ENCODE measurements at places on chromosomes 16 and 17.

DNA sequence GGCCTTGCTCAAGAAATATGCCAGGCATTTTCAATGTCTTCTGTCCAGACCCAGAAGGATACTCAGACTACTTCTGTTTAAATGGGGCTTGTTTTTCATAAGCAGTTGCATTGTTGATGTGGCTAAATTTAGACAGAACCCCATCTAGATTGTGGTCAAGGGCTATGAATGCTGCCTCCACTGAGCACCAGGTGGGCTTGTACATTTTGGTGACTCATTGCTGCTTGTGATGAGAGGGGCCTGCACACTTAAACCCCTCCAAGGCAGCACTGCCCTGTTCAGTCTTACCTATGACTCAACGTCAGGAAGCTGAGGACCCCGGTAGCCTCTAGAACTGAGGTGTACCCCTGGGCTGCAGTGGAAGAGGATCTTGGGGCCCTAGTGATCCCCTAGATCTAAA lies 144.0 kb downstream of the PRKCA start:
- DNase-seq = no peak

DNA sequence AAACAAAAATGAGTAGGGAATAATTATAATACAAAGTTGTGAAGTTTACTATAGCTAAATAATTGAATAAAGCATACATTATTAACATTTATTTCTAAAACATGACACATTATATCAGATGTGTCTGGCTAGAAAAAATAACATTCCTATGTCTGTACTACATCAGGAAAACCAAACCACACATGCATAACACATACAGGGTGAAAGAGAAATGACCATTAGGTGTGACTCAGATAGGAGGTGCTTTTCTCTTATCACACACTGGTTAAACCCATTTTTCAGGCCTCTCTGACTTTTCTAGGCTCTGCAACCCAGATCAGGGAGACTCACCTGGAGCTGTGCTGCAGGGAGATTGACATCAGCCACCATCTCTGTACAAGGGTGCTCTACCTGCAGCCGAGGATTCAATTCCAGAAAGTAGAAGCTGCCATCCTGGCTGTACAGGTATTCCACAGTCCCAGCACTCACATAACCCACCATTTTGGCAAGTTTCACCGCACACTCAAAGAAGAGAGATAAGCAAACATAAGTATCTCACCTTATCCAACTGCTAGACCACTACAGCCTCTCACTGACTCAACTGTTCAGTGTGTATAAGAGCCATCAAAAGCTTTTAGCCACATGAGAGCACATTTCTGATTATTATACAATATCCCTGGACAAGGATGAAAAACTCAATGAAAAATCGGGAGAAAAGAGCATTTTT lies 116.6 kb upstream of the C17orf78 start:
- no peak for DNase-seq

DNA sequence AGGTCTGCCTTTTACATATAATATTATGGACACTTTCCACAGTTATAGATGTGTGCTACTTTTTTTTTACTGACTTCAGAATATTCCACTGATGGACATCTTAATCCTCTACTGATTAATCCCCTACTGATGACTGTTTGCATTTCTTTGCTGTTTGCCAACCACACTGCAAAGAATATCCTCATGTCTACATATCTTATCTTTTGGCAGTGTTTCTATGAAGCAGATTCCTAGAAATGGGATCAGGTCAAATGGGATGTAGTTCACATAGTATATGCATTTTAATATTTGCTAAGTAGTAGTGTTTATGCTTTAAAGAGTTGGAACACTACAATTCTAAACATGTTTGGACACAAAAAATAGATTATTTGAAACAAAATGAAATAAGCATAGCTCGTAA lies 3.2 kb downstream of the CCL3 start:
- DNase-seq = no peak

- no peak for DNase-seq
Measured at GRCh38 chr17:65914784-65915342, 277.1 kb downstream of the CEP112 start.

DNA sequence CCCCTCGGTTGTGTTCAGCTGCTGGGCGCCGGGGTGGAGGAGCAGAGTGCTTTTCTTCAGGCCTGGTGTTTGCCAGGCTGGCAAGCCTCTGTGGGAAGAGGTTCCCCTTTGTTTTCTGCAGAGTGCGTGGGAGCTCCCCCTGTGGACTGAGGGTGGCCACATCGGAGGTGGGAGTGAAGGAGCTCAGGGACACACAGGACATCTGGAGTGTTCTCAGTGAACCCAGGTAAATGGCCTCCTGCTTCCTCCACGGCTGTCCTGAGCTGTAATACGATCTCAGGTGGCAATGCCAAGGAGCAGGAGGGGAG lies 39.2 kb upstream of the IRF8 start:
- DNase-seq = no peak

DNA sequence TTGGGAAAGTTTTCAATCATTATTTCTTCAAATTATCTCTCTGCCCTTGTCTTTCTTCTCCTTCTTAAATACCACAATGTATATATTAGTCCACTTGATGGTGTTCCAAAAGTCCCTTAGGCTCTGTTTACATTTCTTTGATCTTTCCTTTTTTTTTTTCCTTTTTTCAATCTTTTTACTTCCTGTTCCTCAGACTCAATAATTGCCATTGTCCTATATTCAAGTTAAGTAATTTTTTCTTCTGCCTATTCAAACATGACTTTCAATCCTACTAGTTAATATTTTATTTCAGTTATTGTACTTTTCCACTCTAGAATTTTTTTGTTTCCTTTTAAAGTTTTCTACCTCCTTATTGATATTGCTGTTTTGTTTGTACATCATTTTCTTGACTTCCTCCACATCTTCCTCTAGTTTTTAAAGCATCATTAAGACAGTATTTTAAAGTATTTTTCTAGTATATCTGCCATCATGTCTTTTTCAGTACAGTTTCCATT lies 15.8 kb upstream of the UQCRC2 start:
- no peak for DNase-seq
